ENCODE measurements at places on chromosomes 12 and 14. TPM values are rescaled to one million over a fixed set of nuclear protein-coding genes. Genes with fewer than 3 reads are reported as not detected.

FSCB gene
- not detected for total RNA-seq

FOXA1 gene
- 0.07 TPM for total RNA-seq

DNA sequence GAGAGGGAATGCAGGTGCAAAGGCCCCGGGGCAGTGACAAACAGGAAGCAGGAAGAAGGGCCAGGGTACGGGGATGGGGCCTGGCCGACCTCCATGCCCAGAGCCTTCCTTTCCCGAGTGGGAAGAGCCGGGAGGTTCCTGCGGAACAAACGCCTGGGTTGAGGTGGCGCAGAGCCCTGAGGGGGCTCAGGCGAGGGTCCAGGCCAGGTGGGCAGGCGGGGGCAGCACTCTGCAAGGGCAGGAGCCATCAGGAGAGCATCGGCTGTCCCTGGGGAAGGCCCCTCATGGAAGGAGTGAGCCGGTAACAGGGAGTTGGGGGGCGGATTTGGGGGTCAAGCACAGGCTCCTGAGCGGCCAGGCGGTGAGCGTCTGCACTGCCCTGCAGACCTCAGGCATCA lies 18.1 kb upstream of the FBRSL1 start:
- no peak for DNase-seq

RASAL1 gene
- total RNA-seq, result 9.0 TPM

- DNase-seq, result no peak
Observed at GRCh38 chr12:115158816-115159215, 474.8 kb upstream of the TBX3 start.

C12orf56 gene
- not detected for total RNA-seq

- no peak for DNase-seq
Observed at GRCh38 chr12:52645982-52646381, 6.0 kb downstream of the KRT2 start.

- no peak for DNase-seq
Observed at GRCh38 chr14:75340921-75341320, 62.3 kb downstream of the FOS start.

WNT5B gene
- not detected for total RNA-seq

- peak; percentile 44 for DNase-seq
Observed at GRCh38 chr12:132449565-132450417, 40.2 kb upstream of the FBRSL1 start.

DNA sequence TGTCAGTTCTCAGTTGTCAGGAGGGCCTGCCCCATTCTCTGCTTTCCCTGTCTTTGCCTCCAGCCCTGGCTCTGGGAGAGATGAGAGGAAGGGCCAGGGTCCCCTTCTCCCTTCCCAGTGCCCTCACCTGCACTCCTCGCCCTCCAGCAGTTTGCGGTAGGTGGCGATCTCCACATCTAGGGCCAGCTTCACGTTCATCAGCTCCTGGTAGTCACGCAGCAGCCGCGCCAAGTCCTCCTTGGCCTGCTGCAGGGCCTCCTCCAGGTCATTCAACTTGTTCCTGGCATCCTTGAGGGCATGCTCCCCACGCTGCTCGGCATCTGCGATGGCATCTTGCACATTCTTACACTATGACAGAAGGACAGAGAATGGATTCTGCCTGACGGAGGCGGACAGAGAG lies 5.4 kb downstream of the KRT2 start:
- DNase-seq, result no peak

DNA sequence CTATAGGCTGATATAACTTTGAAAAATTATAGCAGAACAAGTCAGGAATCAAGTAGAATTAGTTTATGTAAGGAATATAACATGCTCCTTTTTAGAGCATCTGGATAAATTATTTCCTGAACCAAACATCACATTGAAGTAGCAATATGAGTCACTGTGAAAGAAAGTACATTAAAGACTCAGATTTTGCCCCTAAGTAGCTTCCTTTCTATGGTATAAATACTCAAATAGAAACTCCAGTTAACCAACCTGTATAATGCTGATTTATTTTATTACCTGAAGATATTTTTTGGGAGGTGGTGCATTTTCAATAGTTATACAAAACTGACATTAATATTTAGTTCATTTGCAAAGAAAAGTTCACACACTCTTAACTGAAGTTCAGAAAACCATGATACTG lies 312.1 kb downstream of the ITPR2 start:
- no peak for DNase-seq

DNA sequence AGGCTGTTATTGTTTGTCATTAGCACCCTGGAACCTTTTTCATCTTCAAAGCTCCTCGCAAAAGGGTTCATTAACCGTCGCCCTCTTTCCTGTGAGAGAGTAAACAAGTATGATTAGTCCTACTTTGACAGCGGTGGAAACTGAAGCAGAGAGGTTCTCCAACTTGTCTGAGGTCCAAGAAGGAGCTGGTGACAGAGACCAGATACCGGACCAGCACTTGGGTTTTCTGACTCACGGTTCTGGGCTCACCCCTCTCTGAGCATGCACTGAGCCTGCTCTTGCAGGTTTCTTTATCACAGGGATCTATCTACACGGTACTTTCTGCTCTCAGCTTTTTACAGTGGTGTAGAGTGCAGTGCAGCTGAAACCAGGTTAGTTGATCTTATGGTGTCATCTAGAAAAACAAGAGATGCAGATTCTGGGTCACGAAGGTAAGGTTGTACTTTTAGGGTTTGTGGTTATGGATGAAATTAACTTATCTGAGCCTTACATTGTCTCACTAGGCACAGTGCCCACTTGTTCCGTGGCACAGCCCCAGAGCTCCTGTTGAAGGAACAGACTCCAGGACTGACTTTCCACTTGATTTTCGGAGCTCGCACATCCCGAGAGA lies 62.1 kb downstream of the PPP2R5C start:
- peak; percentile 87 for DNase-seq

TAS2R46 gene
- total RNA-seq, result not detected

DNA sequence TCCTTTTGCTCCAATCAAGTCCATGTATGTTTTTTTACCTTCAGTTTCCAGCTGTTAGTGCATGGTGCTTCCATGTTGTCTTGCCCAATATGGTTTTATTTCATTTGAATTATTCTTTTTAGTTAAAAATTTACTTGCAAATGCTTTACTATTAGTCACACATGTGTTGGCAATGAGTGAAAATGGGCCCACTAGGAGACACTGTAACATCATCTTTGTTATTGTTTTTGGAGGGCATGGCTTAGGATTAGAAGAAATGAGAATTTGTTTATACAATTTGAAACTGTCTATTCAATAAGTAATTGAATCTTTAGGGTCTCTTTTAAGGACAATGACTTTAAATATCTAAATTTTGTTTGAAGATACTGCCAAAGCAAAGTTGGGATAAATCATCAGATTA lies 133.7 kb downstream of the BRMS1L start:
- DNase-seq, result no peak

ORMDL2 gene
- 29.4 TPM for total RNA-seq

GRCh38 chr12:88951177-88951576 lies 370.9 kb upstream of the KITLG start:
- DNase-seq, result no peak

ST8SIA1 gene
- total RNA-seq, result 1.6 TPM

MAP3K9 gene
- total RNA-seq, result 6.1 TPM
